Sigmoid colon (tissue), 7 donors: ENCODE measurements at places on chromosomes 7 and 10. TPM values are rescaled to one million over a fixed set of nuclear protein-coding genes. Genes with fewer than 3 reads are reported as not detected.

GRCh38 chr7:5429253-5429856 is 5.7 kb upstream of the TNRC18 start:
- peaks cover 28% of the 10 kb centered on the region for H3K4me1 ChIP-seq
- no peak for DNase-seq
- no peaks in the 10 kb centered on the region for H3K27me3 ChIP-seq
- H3K36me3 ChIP-seq, result no peaks in the 10 kb centered on the region
- H3K4me3 ChIP-seq, result peak overlapping the region; percentile 93
- peak overlapping the region; percentile 100 for H3K27ac ChIP-seq

DNA sequence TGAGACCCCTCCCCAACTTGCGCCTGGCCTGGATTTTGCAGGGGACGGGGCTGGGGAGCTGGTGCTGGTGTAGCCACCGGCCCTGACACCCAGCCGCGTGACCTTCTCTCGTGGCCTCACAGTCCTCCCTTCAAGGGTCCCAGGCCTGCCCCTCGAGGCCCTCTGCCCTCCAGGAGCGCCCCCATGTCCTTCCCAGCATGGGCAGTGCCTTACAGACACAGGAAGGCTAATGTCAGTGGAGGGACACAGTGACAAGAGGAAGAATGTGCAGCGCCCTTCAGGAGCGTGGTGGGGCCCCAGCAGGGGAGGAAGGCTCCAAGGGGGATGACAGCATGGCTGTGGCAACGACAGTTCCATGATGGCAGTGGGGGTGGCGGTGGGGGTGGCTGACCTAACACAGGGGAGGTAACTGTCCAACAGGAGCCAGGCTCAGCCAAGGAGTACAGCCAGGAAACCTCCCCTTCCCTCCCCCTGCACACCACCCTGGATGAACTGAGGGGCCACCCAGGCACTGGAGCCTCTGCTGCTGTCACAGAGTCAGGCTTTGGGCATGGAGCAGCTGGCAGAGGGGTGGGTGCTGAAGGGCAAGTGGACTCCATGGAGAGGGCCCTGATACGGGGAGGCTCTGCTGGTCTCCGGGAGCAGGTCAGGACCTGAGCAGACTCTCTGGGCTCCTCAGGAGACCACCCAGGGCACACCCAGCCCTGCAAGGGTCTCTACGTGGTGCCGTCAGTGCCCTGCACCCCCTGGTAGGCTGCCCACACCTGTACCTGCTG is 76.0 kb upstream of the RET start:
- H3K36me3 ChIP-seq, result no peaks in the 10 kb centered on the region
- no peaks in the 10 kb centered on the region for H3K4me1 ChIP-seq
- H3K27ac ChIP-seq, result no peak overlapping the region
- H3K4me3 ChIP-seq, result no peak overlapping the region
- DNase-seq, result no peak

DNA sequence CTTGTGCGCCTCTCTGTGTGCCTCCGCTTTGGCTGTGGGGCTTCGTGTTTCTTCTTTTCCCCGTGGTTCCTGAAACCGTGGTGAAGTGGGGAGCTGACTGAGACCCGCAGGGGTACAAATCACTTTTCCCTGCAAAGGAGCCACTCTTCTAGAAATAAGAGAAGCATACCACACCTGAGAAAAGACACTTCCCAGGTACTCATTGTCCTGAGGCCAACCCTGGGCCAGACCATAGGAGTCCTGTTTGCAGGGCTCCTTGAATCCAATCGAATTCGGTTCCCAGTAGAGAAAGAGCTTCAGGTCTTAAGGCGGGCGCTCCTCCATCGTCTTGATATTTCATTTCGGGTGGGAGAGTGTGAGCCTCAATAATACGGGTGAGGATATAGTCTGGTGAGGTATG is 32.4 kb upstream of the ZNF273 start:
- DNase-seq, result no peak
- no peaks in the 10 kb centered on the region for H3K4me1 ChIP-seq
- no peaks in the 10 kb centered on the region for H3K36me3 ChIP-seq

FKBP9 gene
- 134 TPM for total RNA-seq
